ENCODE measurements at places on chromosomes 1 and 21.

DNA sequence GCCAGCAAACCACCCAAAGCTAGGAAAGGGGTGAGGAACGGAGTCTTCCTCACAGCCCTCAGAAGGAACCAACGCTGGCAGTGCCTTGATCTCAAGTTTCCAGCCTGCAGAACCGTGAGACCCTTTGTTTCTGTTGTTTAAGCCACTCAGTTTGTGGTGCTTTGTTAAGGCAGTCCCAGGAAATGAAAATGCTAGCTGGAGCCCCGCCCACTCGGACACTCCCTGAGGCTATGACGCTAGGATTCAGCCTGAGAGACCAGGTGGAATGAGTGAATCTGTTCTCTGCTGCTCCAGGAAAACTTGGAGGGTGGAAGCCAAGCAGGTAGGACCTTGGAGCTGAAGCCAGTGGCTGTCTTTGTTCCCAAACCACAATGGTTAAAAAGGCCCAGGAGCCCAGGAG is 196.5 kb upstream of the POU3F1 start:
- no peaks in the 10 kb centered on the region for H3K4me1 ChIP-seq
- no peaks in the 10 kb centered on the region for H3K36me3 ChIP-seq
- H3K27me3 ChIP-seq: peaks cover 22% of the 10 kb centered on the region
- H3K4me3 ChIP-seq: no peak overlapping the region
- no peak overlapping the region for H3K27ac ChIP-seq
- DNase-seq: no peak

GRCh38 chr1:175118375-175119367 is 51.0 kb downstream of the TNN start:
- H3K4me1 ChIP-seq: no peaks in the 10 kb centered on the region
- H3K4me3 ChIP-seq: no peak overlapping the region
- H3K27ac ChIP-seq: no peak overlapping the region
- H3K27me3 ChIP-seq: peaks cover 16% of the 10 kb centered on the region
- no peak for DNase-seq

DNA sequence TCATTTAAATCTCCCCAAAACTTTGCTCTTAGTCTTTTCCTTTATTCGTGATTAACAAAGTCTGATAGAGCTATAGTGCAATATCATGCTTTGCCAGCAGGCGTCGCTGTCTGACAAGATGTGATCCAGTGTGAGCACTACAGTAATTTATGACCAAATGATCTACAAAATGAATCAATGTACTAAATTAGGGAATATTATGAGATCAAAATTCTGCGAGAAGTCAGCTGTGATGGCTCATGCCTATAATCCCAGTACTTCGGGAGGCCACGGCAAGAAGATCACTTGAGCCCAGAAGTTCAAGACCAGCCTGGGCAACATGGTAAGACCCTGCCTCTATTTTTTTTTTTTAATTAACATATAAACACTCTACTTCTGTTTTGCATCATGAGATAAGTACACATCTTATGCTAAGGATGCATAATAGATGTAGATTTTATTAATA is 3.6 kb upstream of the SPSB1 start:
- H3K36me3 ChIP-seq: peaks cover 2% of the 10 kb centered on the region
- H3K4me3 ChIP-seq: no peak overlapping the region
- no peaks in the 10 kb centered on the region for H3K27me3 ChIP-seq
- peaks cover 3% of the 10 kb centered on the region for H3K4me1 ChIP-seq

- no peak overlapping the region for H3K4me3 ChIP-seq
- no peaks in the 10 kb centered on the region for H3K4me1 ChIP-seq
- H3K36me3 ChIP-seq: no peaks in the 10 kb centered on the region
- H3K27ac ChIP-seq: no peak overlapping the region
- DNase-seq: no peak
- H3K27me3 ChIP-seq: peaks cover 6% of the 10 kb centered on the region
Measured at GRCh38 chr1:66546047-66546810, 12.3 kb downstream of the SGIP1 start.

DNA sequence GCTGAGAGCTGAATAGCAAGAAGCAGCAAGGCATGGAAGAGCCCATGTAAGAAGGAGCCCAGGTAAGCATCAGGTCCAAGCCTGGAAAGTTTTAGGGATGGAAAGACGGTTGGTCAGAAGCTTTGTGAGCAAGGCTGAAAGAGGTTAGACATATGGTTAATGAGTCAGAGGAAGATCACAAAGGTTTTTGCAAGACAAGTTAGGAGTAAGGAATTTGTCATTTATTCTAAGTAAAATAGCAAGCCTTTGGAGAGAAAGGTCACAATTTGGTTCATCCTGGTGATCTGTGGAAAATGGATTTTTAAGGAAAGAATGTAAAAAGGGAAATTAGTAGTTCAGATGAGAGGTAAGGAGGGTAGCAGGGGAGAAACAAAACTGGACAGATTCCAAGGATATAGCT is 106.7 kb downstream of the DPYD start:
- H3K36me3 ChIP-seq: peaks cover 15% of the 10 kb centered on the region
- H3K4me3 ChIP-seq: no peak overlapping the region
- H3K27ac ChIP-seq: no peak overlapping the region
- H3K4me1 ChIP-seq: no peaks in the 10 kb centered on the region
- DNase-seq: no peak

- H3K27me3 ChIP-seq: peaks cover 29% of the 10 kb centered on the region
- no peaks in the 10 kb centered on the region for H3K36me3 ChIP-seq
- no peaks in the 10 kb centered on the region for H3K4me1 ChIP-seq
- no peak for DNase-seq
- no peak overlapping the region for H3K4me3 ChIP-seq
- no peak overlapping the region for H3K27ac ChIP-seq
Measured at GRCh38 chr1:29777522-29777921, 541.2 kb downstream of the PTPRU start.

GRCh38 chr1:72606216-72606810 is 324.0 kb upstream of the NEGR1 start:
- no peaks in the 10 kb centered on the region for H3K27me3 ChIP-seq
- H3K27ac ChIP-seq: no peak overlapping the region
- DNase-seq: no peak
- no peaks in the 10 kb centered on the region for H3K4me1 ChIP-seq
- H3K4me3 ChIP-seq: no peak overlapping the region
- no peaks in the 10 kb centered on the region for H3K36me3 ChIP-seq
